ENCODE measurements at places on chromosomes 11 and 22.

GRCh38 chr11:114059278-114059983, at the start of gene ZBTB16:
ZBTB16 (plus strand) TSS chr11:114059711; CDS start chr11:114063301, 3,590 bp downstream.
- peak; percentile 74 for DNase-seq

- no peak for DNase-seq
Measured at GRCh38 chr22:30121960-30122359, 41.7 kb downstream of the HORMAD2 start.

GRCh38 chr11:116696381-116696941, 76.3 kb downstream of the BUD13 start:
- DNase-seq, result no peak

GRCh38 chr11:49213026-49213560, 4.7 kb upstream of the FOLH1 start:
- DNase-seq, result no peak

DNA sequence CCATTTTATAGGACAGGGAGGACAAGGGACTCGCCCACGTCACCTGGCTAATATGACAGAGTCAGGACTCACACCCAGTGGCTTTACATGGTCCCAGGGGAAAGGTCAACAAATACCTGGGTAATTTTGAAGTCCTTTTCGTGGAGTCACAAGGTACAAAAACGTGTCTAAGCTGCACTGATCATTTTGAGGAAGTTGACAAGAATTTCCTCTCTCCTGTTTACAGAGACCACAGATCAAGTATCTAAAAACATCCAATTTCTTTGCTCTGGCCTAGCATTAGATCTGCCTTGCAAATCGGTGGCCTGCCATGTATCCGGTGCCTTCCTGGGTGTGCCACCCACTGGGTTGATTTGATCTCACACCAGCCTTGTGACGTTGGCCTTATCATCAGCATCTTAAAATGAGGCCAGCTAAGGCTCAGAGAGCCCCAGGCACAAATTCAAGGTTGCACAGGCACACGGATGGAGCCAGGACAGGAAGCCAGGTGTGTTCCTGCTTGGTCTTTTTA, 17.6 kb downstream of the GDPD5 start:
- DNase-seq, result peak; percentile 45

DNA sequence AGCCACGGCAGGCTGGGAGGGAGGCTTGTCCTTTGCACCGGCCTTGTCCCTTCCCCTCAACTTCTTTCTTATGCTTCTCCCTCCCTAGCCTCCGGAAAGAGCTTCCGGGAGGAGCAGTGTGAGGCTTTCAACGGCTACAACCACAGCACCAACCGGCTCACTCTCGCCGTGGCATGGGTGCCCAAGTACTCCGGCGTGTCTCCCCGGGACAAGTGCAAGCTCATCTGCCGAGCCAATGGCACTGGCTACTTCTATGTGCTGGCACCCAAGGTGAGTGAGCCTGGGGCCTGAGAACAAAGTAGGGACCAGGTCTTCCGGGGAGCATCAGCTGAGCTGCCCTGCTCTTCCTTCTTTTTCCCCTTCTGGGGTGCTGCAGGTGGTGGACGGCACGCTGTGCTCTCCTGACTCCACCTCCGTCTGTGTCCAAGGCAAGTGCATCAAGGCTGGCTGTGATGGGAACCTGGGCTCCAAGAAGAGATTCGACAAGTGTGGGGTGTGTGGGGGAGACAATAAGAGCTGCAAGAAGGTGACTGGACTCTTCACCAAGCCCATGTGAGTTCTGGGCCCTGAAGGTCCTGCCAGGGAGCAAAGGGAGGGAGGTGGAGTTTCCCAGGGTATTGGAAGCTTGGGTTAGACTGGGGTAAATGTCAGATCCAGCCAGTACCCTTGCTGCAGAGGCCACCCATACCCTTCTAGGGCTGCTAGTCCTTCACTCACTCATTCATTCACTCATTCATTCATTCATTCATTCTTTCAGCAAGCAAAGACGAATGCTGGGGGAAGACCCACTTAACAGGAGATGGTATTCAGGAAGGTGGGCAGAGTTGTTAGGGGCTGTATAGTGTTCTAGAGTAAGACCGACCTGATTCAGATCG, 22.6 kb downstream of the ADAMTS15 start:
- DNase-seq, result no peak

DNA sequence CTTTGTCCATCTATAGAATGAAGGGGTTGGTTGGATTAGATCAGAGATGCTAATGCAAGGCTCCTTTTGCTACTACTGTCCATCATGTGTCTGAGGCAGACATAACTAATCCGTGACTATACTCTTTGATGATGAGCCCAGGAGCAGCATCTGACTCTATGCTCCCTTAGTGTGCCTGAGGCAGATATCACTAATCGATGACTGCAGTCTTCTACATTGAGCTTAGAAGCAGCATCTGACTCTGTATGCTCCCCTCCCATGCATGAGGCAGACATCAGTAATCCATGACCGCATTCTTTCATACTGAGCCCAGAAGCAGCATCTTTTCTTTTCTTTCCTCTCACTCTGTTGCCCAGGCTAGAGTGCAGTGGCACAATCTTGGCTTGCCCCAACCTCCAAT, 4.2 kb downstream of the TCN2 start:
- DNase-seq, result no peak

DNA sequence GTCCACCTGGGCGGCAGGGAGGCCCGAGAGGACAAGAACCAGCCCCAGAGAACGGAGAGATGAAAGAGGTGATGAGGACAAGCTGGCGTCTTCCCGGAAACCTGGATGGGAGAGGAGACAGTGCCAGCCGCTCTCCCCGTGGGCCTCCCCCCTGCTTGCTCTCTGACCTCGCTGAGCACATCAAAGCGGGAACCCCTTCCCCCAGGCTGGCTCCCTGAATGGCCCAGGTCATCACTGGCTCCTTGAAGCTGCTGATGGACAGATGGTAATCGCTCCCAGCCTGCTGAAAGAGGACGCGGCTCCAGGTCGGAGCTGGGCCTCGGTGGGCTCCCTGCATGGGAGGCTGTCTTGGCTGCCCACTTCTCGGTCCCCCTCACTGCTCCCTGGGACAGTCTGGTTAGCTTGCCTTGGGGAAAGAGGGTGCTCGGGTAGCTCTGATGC, 18.4 kb downstream of the RPUSD4 start:
- DNase-seq, result no peak

- DNase-seq, result no peak
Measured at GRCh38 chr11:117256573-117256972, 24.1 kb downstream of the RNF214 start.

DNA sequence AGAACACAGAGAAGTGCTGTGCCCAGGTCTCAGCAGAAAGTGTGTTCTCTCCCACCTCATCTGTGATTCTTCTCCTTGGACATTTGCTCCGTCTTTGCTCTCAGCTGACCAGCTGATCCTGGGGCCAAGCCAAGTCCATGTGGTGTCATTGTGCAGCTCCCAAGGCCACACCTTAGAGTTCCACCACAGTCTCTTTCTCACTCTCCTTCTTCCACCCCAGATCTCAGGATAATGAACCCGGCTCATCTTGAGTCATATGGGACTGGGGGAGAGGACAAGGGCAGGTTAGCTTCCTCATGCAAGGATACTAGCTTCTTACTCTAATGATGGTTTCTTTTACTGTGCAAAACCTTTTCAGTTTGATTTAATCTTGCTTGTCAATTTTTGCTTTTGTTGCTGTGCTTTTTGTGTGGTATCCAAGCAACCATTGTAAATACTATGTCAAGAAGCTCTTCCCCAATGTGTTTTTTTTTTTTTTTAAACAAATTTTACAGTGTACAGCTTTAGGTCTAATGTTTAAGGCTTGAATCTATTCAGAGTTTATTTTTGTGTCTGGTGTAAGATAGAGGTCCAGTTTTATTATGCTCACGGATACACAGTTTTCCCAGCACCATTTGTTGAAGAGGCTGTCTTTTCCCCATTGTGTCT, 75.0 kb upstream of the OR4B1 start:
- DNase-seq, result no peak

GRCh38 chr11:107689317-107690202, 22.3 kb downstream of the SLN start:
- peak; percentile 51 for DNase-seq

DNA sequence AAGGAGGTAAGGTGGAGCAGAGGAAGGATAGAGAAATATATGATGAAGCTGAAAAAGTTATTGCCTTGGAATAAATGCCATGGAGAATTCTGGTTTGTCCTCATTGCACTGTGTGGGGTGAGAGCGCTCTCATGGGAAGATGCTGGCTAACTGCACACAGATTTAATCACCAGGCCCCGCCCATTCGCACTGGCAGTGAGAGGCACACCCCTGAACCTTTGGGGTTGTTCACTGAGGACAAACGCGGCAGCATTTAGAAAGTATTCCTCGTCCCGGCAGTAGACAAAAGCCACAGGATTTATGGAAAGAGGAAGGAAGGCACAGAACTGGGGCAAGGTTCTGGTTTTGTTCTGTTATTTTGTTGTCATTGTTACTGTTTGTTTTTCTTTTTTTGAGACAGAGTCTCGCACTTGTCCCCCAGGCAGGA, 70.2 kb downstream of the MED15 start:
- no peak for DNase-seq

- DNase-seq, result no peak
Measured at GRCh38 chr11:118051611-118052461, 25.0 kb upstream of the TMPRSS4 start.

- DNase-seq, result no peak
Measured at GRCh38 chr22:46537225-46537945, at the start of gene CELSR1. CELSR1 (minus strand) TSS chr22:46537620; CDS start chr22:46537170, 450 bp downstream.

GRCh38 chr11:96328395-96329010, 14.5 kb downstream of the MAML2 start:
- DNase-seq, result no peak

DNA sequence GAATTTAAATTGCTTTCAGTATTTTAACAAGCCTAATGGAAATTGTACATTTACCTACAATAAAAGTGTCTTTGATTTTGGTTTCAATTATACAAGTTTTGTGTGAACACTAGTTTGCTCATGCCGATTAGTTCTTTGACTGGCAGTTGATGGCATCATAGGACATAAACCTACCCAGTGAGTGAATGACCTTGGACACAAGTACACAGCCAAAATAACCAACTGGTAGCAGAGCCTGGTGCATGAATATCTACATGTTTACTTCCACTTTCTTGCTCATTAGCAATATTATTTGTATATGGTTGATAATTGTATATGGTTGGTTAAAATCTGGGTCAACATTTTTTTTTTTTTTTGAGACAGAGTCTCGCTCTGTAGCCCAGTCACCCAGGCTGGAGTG, 37.8 kb downstream of the STIM1 start:
- no peak for DNase-seq

DNA sequence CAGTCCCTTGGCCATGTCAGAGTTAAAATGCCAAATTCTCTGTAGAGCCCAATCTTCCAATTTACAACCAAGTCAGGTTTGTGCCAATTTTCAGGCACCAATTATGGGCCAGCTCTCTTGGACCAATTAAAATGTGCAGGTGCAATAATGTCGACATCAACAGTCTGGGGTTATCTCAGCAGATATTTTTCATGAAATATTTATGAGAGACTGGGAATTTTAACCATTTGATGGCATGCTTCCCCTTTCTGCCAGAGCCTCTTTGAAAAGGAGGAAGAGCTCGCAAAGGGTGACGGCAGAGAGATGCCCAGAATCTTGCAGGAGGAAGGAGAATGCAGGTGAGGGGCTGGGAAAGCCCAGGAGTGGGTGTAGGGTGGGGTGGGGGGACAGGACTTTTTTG, 100.8 kb upstream of the SYT13 start:
- DNase-seq, result no peak

GRCh38 chr11:7632211-7632610, 41.1 kb downstream of the CYB5R2 start:
- DNase-seq, result no peak

DNA sequence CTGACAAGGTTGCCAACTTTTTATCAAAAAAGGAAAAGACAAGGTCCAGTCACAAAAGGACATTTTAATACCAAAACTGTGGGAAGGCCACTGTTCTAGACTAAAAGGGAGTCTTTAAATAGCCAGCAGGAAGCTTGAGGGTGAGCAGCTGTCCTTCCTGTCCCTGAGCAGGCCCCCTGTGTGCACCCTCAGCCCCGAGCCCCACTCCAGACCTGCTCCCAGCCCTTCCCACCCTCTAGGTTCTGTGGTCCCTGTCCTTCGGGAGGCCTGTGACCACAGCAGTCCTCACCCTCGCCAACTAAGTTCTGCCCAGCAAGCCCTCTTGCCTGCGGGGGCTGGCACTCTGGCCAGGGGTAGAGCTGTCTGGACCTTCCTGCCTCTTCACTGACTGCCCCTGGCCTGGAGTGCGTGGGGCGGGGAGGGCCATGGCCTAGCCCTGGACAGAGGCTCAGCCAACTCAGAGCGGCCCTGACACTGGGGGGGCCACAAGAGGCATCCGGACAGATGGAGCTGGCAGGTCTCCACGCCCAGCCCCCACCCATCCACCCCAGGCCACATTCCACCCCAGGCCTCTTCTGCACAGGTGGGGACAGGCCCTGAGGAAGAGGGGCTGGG, 1.6 kb upstream of the PLXNB2 start:
- no peak for DNase-seq

GRCh38 chr11:35507688-35508087, 17.7 kb downstream of the PAMR1 start:
- DNase-seq, result no peak

DNA sequence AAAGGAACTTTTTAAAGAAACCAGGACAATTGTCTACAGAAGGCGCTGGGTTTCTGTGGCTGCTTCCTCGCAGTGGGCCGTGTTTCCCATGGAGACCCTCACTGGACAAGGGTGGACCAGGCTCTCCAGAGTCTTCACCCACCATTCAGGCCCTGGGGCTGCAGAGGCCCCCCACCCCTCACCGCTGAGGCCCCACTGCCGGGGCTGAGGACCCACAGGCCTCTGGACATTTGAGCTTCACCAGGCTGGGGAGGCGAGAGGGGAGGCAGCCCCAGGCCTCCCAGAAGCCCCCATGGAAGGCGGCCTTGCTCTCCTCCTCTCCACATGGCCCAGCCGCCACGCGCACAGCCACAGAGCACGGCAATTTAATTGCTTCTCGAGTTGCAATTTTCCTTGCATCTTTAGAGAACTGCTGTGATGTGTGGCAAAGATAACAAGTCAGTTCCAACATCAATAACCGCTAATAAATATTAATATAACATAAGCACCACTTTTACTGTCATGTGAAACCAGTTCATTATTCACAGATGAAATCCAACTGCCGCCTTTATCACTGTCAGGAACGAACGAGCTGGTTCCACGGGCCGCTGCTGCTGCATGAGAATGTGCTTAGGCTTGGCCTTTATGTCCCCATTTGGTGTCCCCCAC, 81.0 kb downstream of the PHF21B start:
- DNase-seq, result no peak

GRCh38 chr11:47340980-47341775, 11.3 kb downstream of the MYBPC3 start:
- no peak for DNase-seq

All from KG1 (cell line).